ENCODE measurements at places on chromosomes 7 and 10.

DNA sequence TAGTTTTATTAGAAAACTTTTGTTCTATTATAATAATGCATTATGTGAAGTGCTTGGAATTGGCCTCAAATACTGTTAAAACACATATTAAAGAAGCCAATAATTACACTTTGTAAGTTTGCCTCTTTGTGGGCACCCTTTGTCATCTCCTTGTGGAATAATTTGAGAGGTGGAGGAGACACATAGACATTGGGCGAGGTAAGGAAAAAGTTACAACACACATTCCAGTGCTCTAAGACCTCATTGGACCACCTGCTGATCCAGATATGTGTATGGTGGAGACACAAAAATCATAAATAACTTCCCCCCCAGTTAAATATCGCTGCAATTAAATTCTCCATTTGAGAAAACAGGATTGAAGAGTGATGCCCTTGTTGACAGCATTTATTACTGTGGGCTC lies 511.8 kb downstream of the GFRA1 start:
- DNase-seq: no peak

DNA sequence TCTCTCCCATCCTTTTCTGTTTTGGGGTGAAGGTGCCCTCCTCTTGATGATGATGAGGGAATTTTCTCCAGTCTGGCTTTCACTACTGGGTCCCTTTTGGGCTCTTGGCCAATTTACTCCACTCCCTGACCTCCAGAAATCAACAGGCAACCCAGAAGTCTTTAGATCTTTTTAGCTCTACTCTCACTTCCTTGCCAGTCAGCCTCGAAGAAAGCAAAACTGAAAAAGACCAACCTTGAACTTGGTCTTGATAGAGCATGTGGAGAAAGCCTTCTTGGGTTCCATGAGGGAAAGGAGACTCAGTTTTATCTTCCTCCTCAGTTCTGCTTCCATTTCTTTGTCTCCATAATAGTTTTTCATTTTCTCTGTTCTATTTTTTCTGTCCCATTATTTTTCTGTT lies 91.4 kb upstream of the NPVF start:
- no peak for DNase-seq

- no peak for DNase-seq
Observed at GRCh38 chr7:39910108-39910869, 39.8 kb upstream of the CDK13 start.

DNA sequence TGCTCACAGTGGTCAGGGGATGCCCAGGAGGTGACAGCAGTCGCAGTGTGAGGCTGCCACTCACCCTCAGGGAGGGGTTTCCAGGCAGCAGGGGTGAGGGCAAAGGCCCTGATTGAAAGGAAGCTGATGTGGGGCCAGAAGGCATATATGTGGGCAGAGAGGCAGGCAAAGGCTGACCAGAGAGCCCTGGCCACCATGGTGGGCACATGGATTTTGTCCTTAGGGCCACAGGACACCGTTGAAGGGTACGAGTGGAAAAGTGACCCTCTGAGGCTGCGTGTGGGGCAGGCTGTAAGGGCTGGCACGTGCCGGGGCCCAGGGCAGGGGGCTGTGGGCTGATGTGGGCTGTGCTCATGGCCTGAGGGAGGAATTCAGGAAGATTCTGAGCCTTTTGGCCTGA lies 57.5 kb upstream of the ZNF32 start:
- DNase-seq: no peak

DNA sequence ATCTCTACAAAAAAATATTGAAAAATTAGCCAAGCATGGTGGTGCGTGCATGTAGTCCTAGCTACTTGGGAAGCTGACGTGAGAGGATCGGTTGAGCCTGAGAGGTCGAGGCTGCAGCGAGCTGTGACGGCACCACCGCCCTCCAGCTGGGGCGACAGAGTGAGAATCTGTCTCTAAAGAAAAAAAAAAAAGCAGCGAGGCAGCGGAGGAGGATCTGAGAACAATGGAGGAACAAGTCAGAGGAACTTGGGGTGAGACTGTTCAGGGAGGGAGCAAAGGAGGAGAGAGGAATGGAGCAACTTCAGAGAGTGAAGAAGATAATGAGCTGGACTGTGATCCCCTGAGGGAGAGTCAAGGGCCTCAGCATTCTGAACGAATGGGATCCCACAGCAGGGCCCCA lies 85.4 kb downstream of the MKX start:
- no peak for DNase-seq

DNA sequence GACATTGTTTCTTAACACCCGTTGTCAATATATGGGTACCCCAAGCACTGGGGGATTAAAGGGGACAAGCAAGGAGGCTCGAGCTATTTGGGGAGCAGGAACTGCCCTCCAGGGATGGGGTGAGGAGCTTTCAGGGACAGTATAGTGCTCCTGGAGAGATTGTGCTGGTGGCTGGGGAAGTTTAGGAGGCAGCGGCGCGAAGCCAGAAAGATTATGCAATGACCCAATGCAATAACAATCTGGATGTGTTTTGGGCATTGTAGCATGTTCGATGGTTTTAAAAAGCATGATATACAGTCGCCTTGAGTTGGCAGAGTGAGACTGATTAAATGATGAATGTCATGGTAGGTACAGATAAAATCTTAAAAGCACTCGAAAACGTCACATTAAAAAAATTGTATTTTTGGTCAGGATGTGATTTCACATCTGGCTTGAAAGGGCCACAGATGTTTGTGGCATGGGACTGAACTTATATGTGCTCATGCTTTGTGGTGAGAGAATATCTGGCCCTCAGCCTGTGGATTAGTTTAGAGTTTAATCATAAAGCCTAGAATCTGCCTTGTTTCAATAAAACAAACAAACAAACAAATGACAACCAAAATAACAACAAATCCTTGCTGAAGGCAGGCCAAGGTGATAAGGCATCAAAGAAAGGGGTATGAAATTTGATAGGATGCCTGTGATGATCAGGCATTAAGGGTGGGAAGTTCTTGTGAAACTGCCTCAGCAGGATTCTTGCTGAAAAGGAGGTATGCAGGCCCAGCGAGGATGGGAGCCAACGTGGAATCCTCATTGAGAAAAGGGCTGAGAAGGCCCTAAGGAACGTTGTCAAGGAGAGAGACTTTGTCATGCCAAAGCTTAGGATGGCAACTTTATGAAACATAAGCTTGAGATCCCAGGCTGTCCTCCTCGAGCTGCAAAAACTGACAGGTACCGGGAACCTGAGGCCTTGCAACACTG lies 417.1 kb upstream of the KLF6 start:
- no peak for DNase-seq

DNA sequence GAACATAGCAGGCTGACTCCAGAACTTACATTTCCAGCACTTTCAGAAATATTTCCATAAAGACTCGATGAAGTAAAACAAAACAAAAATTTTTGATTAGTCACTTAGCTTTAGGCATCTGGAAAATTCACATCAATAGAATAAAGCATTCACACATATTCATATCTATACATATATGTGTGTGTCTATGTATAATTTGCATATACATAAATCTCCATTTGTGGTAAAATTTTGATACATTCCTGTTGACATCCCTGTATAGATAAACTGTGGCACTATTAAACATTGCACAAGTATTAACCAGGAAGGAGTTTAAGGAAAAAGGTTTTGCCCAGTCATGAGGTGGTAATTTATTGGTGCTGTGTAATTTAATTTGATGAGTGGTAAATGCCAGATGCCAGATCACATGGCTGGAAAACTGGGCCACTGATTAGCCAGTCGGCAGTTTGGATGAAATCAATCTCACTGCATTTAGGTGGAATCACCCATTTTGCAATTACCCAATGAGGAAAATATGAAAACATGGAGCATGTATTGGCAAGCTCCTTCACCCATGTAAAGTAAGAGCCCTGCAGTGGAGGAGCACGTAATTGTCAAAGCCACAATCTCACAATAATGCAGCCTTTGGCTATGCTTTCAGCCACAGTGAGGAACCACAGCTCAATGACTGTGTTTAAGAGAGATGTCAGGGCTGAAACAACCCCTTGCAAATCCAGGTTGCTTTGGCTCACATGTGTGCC lies 294.6 kb downstream of the RNLS start:
- DNase-seq: no peak

- no peak for DNase-seq
Observed at GRCh38 chr7:646487-646886, 80.0 kb upstream of the DNAAF5 start.

Measured in stimulated activated CD4-positive, alpha-beta T cell treated with anti-CD3 and anti-CD28 coated beads, Interleukin-1b, Interleukin-23, amount 100 ng/mL, for 4 hours (primary cell).